Left renal pelvis (tissue), 4 donors: ENCODE measurements at places on chromosomes 6 and 20.

DNA sequence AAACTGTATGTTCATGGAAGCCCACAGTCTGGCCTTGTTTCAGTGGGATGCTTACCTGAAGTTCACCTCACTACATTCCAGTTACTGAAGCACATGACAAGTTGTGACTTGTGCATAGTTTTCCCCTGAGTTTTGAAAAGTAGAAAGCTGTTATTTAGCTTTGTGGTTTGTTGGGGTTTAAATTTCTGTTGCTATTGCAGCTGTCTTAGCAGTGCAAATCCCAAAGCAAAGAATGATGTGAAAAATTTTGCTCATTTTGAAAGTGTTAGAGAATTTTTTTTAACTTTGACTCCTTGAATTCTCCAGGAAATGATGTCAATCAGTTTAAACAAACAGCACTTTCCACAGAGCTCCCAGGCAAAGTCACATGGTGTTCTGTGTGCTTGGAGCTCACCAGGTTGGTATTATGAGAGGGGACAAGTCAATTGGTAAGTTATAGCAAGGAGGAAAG lies 268.4 kb downstream of the ADGRG6 start:
- no peak for DNase-seq

DNA sequence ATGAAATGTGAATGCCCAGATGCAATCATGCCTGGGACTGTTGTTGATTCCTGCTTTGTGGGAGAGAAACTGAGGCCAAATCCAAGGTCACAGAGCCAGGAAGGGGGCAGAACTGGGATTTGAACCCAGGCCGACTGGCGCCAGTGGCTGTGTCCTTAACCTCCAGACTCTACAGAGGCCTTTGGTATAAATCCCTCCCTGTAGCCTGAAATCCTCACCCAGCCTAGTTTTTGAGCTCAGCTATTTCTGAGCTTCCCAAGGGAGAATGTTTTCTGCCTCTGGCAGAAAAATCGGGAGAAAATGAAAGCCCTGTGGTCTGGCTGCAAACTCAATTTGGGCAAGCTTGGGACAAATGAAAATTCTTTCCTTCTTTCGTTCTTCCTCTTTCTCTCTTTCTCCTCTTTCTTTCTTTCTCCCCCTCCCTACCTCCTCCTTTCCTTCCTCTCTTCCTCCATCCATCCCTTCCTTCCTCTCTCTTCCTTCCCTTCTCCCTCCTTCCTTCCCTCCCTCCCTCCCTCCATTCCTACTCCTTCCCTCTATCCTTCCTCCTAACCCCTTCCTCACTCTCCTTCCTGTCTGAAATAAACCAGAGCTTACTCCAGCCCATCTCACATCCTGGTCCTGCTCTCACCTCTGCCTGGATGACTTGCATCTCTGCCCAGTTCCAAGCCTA lies 34.9 kb downstream of the SNAI1 start:
- no peak for DNase-seq

DNA sequence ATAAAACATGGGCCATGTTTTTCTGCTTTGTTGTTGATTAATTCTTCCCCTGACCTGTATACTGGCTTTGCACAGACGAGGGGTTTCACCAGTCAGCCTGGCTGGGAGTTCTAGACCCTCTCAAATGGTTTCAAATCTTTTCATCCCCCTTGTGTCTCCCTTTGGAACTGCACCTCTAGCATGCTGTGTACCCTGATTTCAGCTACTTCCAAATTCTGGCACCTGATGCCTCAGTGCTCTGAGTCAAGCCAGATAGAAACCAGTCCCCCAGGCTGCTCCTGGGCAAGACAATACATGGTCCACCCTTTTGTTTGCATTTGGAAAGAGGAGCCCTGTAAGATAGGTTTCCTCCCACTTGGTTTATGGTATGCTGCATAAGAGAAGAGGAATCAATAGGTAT lies 290.2 kb downstream of the BTBD3 start:
- DNase-seq = no peak

- DNase-seq = no peak
These were observed 6.7 kb upstream of the CLIC5 start for GRCh38 chr6:46022106-46022948.

DNA sequence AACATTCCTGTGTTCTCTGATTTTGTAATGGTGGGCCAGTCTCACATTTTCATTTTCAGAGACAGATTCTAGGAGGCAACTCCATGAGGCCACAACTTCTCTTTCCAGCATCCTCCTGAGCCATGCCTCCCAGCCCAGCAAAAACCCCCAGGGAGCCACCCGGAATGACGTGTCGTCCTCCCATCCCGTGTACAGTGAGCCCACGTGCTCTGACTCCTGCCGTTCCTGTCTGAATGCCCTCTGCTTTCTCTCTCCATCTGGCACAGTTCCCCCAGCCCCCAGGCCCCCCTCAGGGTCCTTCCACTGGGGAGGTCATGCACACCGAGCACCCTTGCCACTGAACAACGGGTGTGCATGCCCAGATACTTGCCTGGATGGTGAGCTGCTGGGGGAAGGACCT lies 38.0 kb downstream of the C20orf203 start:
- no peak for DNase-seq

DNA sequence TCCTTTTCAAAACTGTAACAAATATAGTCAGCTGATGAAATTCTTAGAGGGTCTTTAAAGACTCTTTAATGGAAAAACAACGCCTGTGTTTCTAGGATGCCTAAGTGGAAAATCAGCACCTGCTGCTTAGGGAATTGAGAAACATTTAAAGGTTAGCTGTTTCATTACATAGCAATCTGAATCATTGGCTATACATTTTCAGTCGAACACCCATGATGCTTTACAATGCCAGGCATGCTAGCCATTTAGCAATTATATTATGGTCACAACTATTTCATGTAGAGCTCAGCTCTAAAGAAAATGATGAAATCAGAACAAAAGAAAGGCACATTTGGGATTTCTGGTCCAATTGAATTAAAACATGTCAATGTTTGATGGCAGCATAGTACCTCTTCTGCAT lies 270.3 kb upstream of the SYNCRIP start:
- DNase-seq = no peak

DNA sequence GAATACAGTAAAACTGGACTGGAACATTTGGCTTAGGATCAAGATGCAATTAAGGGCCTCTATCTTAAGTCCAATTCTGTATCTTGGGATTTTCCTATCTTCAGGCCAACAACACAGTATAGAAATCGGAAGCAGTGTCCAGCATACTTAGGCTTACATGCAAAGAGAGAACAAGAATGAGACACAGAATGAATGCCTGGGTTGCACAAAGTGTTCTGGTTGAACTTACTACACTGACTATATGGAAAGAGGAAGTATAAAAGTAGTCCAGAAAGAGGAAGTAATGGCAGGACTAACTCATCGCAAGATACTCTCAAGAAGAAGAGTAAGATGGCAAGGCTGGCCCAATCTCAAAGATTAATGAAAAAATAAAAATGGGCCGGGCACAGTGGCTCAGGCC lies 87.6 kb downstream of the BTBD9 start:
- DNase-seq = no peak

DNA sequence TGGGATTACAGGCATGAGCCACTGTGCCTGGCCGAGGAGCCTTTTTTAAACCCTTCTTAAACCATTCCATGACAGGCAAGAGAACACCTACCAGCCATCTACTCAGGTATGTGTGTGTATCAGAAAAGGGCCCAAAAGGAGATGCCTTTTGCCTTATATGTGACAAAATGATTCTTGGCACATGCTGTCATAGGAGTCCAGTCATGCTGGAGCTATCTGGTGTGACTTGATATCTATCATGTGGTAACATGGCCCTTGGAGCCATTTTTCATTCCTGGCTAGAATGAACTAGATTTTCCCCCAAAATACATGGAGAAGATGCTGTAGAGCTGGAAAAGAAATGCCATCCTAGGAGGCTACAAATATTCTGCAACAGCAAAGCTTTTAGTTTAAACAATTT lies 129.1 kb downstream of the DST start:
- no peak for DNase-seq

GRCh38 chr20:49186535-49187329 lies 1.4 kb downstream of the STAU1 start:
- no peak for DNase-seq

- no peak for DNase-seq
These were observed 862.3 kb upstream of the FLRT3 start for GRCh38 chr20:15199698-15200097.

GRCh38 chr20:8367689-8368088 lies 235.6 kb downstream of the PLCB1 start:
- DNase-seq = no peak
